ENCODE measurements at places on chromosomes 6 and 20.

GRCh38 chr6:17297271-17298080 is 16.3 kb downstream of the RBM24 start:
- DNase-seq = no peak

DNA sequence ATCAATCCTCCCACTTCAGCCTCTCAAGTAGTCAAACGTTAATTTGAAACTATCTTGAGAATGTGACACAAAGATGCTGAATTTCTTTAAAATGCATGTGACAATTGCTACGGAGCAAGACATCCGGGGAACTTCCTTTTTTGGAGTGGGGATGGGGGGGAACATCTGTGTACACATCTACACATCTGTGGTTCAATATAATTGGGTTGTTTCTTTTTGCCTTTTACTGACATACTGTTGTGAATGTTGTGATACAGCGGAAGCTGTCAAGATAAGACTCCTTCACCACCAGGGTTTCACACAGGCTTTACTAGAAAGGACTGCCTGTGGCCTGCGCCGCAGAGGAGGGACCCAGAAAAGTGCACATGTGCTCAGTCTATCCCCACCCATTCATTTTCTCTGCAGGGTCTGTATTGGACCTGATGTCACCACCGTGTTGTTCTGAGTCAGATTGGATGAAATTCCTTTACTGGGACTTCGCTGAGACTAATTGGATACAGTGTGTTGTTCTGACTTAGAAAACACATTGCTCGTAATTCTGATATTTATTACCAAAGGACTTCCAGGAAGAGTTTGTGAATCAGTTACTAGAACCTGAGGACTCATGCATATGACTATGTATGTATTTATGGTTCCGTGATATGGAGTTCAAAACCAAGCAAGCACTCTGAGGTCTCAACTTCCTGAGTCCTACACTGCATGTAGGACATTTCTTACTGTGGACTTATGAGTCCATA is 98.7 kb upstream of the SGK1 start:
- no peak for DNase-seq

DNA sequence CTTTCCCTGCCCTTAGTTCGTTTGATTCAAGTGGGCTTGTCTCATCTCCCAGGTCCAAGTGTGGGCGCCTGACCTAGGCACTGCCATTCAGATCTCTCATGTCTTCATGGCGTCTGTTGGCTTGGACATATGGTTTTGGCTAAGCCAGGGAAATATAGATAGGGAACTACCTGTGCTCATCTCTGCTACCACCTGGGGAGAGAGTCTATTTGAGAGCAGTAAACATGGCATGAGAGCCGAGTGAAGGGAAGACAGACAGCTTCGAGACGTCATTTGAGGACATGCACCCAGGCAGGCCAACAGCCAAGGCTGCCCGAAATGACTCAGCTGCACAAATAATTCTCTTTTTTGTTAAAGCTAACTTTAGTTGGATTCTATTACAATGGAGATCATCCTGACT is 370.7 kb upstream of the AGPAT4 start:
- no peak for DNase-seq

- DNase-seq = no peak
These were observed 1.3 kb downstream of the SCUBE3 start for GRCh38 chr6:35214869-35215664.

- DNase-seq = no peak
These were observed 8.7 kb upstream of the RWDD1 start for GRCh38 chr6:116562614-116563013.

DNA sequence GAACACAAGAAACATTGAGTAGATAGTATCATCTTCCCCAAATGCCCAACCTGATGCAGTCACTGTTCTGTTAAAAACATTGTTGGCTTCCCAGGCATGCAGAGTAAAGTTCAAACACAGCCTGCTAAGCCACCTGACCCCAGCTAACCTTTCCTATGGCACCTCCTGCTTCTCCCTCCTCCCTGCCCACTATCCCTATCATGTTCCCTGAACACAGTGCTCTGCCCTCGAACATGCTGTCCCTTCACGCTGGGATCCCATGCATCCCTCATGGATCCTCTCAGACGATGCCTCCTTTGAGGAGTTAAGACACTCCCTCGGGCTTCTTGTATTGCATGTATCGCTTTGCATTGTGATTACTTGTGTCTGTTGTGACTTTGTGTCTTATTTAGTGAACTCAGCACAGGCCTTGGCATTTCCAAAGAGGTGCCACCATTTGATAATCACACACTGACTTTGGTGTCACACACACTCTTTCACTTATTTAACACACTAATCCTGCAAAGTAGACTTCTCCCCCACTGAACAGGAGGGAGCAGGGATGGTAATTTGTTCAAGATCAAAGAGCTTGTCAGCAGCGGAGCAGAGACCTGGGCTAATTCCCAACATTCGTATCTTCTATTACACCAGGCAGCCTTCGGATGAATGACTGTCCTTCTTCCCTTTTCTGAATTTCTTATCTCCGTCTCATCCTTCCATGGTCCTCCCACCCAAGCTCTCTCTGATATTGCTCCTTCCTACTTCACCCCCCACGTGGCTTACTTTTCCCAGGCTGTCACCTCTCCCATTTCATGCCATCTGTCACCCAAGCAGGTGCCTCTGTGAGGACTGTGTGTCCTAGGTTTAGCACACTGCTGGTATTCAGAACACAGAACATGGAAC is 28.3 kb upstream of the SMIM29 start:
- DNase-seq = no peak
